ENCODE measurements at places on chromosomes 5 and 9.

DNA sequence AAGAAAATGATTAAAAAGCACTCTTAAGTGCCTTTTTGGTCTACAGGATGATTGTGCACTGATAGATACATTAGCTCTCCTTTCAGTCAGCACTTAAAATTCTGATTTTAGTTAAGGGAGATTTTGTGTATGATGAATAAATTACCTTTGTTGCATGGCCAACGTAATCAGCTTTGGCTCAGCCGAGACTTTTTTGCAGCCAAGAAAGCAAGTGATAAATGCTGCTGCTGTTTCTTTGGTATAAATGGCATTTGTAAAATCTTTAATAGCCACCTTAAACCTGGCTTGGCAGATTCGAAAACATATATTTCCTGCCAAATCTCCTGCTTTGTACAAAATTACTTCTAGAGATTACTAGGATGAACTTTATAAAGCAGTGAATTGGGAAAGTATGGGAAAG is 147.7 kb downstream of the DCP2 start:
- DNase-seq = no peak

DNA sequence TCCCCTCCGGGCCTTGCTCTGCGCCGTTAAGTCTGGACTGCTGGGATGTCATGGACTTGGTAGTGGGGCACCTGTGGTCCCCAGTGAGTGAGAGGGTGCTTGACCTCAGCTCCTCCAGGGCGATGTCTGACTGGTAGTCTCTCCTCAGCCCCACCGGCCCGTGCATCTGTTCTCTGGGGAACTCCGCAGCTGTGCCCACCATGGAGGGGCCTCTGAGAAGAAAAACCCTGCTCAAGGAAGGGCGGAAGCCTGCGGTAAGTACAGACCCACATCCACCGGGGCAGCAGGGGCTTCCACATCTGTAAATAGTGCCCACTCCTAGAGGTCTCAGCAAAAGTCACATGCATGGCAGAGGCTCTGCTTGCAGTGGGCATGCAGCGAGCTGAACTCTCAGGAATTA is 52.6 kb upstream of the GARNL3 start:
- no peak for DNase-seq

DNA sequence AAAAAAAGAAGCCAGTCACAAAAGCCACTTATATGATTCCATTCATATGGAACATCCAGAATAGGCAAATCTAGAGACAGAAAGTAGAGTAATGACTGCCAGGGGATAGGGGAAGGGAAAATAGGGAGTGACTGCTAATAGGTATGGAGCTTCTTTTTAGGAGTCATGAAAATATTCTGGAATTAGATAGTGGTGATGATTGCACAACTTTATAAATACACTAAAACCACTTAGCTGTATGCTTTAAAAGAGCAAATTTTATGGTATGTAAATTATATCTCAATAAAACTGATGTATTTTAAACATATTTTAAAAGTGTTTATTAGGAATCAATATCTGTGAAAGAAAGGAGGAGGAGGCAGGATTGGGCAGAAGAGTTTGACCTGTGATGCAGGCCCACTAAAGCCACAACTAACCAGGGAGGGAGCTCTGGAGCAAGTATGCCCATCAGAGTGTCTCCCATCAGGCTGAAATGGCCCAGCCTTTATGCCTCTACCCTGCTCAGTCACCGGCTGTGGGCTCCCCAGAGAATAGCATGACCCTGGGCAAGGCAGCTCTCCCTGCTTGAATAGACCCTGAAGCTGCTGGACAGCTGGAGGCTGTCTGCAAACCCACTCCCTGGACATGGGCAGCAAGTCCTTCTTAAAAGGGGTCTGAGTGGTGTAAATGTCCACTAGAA is 96.0 kb upstream of the SLC44A1 start:
- DNase-seq = no peak

DNA sequence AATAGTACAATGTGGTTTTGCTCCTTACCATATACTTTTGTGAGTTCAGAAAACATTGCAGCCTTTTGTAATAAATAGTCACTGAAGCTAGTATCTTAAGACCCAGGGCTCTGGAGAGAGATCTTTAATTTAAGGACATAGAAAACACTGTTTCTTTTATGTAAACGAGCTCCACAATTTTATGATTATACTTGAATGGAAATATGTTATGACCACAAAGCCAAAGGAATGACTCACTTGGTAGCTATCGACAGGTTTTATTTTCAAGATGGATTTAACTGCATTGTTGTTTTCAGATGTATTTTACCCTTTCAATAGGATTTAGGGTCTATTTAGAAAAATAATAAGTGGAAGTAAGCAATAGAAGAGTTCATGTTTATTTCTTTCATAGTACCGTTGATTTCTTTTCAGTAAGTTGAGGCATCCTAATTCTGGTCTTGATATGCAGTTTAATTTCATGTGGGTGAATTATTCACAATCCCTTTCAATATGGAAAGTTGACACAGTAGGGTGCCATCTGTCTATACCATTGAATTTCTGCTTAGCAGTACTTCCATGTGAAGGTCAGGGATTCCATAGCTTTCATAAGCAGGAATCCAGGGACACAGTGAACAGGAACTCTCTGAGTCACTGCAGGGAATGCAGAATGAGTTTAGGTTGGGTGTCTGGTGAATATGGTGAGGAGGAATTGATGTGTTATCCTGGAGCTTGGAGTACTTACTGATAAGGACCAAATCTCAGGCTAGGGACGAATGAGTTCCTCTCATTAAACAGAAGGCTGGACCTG is 157.6 kb downstream of the CD180 start:
- no peak for DNase-seq

- no peak for DNase-seq
Measured at GRCh38 chr9:127344368-127345000, 52.5 kb upstream of the SLC2A8 start.

GRCh38 chr5:142748568-142749249 is 21.5 kb upstream of the ARHGAP26 start:
- DNase-seq = peak; percentile 63

DNA sequence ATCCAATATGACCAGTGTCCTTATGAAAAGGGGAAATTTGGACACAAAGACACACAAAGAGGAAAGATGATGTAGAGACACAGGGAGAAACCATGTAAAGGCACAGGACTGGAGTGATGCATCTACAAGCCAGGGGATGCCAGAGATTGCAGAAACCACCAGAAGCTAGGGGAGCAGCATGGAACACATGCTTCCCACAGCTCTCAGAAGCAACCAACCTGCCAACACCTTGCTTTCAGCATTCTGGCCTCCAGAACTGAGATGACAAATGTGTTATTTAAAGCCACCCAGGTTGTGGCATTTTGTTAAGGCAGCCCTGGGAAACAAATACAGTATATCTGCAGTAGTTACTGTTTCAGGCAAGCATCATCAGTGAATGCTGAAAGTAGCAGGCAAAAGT is 23.2 kb downstream of the DAP start:
- DNase-seq = no peak

DNA sequence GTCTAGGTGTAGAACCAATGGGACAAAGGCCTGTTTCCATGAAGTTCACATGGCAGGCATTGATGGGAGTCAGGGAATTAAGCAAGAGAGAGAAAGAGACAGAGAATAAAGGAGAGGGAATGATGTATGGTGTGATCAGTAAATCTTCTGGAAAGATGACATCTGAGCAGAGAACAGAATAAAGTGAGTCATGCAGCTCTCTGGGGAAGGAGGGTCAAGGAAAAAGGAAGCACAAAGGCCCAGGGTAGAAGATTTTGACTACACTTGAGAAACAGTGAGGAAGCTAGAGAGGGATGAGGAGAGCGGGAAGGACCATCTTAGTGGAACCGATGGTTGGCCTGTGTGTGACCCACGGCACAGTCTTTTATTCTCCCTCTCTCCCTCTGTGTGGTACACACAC is 425.9 kb downstream of the SPOCK1 start:
- DNase-seq = no peak

DNA sequence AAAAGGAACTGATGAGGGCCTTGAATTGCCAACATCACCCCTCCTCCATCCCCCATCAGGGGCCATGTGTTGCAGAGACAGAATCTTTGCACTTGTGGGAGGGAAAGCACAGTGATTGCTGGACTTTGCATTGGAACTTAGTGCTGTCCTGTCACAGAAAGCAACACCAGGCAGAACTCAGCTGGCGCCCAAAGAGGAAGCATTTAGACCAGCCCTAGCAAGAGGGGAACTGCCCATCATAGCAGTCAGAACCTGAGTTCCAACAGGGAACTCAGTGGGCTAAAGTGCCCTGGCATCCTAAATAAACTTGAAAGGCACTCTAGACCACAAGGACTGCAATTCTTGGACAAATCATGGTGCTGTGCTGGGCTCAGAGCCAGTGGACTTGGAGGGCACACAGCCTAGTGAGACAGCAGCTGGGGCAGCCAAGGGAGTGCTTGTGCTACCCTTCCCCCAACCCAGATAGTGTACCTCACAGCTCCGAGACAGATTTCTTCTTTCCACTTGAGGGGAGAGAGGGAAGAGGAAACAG is 128.1 kb downstream of the ACTL7B start:
- no peak for DNase-seq

GRCh38 chr9:90909225-90909624 is 107.6 kb downstream of the SYK start:
- no peak for DNase-seq

GRCh38 chr5:39947657-39948056 is 522.9 kb upstream of the DAB2 start:
- no peak for DNase-seq

DNA sequence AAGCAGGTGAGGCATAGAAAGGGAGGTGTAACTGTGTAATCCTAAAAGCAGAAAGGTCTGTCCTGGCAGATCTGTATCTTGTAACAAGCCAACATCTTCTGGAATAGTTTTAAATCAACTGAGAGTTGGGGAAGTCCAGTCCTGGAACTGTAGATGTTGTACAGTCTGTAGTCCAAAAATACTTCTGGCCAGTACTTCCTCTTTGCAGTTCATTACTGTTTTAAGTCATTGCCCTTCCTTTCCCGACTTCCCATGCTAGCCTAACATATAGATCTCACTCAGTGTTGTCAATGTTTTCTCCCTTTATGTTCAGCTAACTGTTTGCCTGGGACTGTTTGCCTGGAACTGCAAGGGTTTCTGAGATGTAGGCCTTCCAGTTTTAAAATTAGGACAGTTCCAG is 168.5 kb upstream of the ISL1 start:
- no peak for DNase-seq

- DNase-seq = no peak
Measured at GRCh38 chr9:120104771-120105170, 475.2 kb downstream of the CDK5RAP2 start.

DNA sequence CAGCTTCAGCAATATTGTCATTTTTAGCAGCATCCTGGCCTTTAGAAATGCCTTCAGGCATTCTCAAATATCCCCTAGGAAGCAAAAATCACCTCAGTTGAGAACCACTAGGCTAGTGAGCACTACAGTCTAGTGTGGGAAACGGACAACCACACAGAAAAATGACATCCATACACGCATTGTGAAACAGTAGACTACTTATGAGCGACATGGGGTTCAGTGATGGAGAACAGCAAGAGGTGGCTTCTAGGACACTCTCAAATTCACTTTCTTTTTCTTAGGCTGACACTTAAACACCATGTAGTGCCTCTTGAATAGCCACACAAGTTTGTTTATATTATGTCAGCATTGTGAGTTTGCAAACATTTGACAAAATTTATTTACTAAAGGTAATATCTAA is 203.0 kb downstream of the KDM4C start:
- DNase-seq = no peak

DNA sequence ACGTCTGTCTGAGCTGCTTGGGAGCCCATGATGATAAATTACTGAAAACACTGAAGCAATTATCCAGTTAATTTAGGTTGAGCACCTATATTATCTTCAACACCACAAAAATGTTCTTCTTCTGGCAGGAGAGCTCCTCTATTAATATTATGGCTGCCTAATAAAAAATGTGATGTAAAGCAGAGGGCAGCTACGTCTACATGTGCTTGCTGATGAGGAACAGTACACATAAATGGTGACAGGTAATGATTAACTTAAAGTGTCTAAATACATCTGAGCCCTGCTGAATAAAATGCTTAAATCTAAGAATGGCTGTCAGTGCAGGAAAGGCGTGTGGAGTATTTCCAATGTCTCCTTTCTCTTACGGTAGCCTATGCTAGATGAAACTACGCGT is 131.3 kb upstream of the NR3C1 start:
- DNase-seq = no peak

- DNase-seq = no peak
Measured at GRCh38 chr5:32504329-32504988, 59.9 kb upstream of the ZFR start.

GRCh38 chr5:132963171-132964104 is at the start of gene AFF4:
Gene AFF4, minus strand, starts transcription at chr5:132963634. Its CDS starts 26,445 bp downstream, at chr5:132937189.
- DNase-seq = peak; percentile 91

DNA sequence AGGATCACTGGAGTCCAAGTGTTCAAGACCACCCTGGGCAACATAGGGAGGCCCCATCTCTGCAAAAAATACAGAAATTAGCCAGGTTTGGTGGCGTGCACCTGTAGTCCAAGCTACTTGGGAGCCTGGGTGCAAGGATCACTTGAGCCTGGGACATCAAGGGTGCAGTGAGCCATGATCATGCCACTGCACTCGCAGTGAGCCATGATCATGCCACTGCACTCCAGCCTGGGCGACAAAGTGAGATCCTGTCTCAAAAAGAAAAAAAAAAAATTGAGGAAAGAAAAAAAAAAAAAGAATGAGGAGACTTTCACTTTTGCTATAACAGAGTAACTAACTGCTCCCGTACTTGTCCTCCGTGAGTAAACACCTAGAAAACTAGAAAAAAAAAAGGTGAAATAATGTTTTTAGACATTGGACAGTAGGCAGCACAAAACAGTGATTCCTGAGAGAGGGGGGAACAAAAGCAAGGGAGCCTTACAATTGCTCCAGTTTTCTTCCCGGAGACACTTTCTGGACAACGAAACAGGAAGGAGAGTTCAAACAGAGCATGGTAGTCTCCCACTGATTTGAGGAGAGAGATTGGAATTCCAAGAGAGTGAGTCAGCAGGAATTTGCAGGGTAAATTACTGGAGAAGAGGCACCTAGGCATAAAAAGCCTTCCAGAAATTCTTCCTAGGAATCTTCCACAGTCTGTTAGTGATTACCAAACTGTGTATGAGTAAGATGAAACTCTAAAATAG is 6.9 kb upstream of the ZBTB5 start:
- DNase-seq = no peak

- no peak for DNase-seq
Measured at GRCh38 chr5:128528637-128529255, 9.3 kb downstream of the FBN2 start.

- no peak for DNase-seq
Measured at GRCh38 chr9:88998911-88999310, 7.6 kb downstream of the S1PR3 start.

GRCh38 chr5:179348011-179348530 is 2.8 kb upstream of the ADAMTS2 start:
- DNase-seq = no peak

DNA sequence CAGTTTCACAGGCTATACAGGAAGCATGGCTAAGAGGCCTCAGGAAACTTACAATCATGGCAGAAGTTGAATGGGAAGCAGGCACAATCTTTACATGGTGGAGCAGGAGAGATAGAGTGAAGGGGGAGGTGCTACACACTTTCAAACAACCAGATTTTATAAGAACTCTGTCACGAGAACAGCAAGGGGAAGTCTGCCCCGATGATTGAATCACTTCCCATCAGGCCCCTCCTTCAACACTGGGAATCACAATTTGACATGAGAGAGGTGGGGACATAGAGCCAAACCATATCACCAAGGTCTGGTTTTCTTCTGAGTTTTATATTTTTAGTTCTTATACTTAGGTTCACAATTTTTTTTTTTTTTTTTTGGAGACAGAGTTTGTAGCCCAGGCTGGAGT is 16.1 kb downstream of the ZCCHC9 start:
- no peak for DNase-seq

- DNase-seq = no peak
Measured at GRCh38 chr9:28293369-28294090, 720.2 kb upstream of the C9orf72 start.

- DNase-seq = no peak
Measured at GRCh38 chr5:85132269-85132668, 747.6 kb upstream of the EDIL3 start.

- DNase-seq = no peak
Measured at GRCh38 chr5:172534229-172535107, 80.1 kb upstream of the SH3PXD2B start.

Data from activated naive CD8-positive, alpha-beta T cell treated with anti-CD3 and anti-CD28 coated beads, Interleukin-2, amount 50 U/mL, for 24 hours (primary cell).